ENCODE measurements at places on chromosomes 16 and 17.

DNA sequence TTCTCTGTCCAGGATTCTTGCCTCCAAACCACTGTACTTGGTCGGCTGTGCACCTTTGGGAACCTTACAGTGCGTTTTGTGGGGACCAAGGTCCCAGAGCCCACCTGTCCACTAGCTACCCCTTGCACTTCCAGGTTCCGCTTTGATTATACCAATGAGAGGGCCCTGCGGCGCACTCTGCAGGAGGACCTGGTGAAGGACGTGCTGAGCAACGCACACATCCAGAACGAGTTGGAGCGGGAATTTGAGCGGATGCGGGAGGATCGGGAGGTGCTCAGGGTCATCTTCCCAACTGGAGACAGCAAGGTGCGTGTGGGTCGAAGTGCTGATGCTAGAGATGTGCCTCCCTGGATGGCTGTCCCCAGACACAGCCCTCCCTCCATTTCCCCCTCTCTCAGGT is 18.8 kb downstream of the POLR2A start:
- DNase-seq = no peak

- peak; percentile 52 for DNase-seq
These were observed 29.3 kb downstream of the MXRA7 start for GRCh38 chr17:76681222-76682137.

DNA sequence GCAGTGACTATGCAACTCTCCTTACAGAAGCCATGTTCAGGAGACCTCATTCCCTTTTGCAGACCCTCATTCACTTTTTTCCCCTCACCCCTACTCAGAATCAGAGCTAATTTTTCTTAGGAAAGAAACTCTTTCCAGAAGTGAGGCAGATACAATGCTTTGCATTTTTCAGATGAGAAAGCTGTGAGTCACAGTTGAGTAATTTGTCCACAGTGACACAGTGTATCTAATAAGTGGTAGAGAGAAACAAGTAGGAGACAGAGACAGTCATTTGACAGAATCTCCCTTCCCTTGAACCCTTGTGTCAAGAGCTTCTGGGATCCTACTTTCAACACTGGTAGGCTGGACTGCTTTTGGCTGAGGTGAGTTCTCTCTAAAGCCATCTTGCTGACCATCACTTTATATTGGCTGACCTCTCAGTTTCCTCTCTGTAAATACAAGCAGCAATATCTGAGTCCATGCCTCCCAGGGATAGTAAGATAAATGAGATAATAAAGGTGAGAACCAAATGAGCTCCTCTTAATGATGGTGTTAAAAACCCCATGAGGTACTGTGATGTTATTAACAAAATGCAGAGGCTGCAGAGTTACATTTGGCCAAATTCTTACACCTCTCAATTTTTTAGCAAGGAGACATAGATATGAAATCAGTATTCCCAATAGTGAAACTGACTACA is 130.8 kb downstream of the CA10 start:
- DNase-seq = no peak

DNA sequence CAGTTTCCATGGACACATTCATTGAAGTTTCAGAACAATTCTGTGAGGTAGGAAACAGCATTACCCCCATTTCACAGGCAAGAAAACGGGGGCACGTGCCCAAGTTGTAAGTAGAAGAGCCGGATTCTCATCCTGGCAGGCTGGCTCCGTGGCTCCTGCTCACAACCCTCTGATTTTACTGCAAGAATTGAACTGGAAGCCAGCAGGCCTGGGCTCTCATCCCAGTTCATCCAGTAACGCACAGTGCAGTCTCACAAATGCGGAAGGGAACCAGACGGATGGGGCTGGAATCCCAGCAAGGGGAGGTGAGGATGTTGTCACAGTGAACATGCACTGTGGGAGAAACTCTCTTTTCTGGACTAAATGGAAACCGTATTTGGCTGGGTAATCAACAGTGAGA is 40.7 kb upstream of the DOC2B start:
- no peak for DNase-seq

DNA sequence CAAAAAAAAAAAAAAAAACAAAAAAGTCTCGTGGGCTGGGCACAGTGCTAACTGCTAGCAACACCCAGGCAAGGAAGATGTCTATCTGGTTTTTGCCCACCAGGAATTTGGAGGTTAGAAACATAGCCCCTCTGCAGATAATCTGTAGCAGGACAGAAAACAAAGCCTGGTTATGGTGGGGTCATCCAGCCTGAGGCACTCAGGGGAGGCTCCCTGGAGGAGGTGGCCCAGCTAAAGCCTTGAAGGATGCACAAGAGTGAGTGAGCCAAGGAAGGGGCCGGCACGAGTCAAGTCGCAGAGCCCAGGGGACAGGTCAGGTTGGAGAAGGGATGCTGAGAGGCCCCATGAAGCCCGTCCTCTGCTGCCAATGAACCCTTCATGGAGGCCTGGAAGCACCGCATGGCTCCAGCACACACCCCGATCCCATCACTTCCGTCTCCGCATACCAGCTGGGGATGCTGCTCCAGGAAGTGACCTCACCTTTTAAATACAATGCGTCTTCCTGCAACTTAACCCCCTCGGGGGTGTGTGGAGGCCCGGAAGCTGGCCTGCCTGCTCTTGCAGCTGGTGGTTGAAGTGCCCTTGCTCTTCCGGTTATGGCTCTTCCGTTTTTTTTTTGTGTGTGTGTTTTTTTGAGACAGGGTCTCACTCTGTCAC is 86.5 kb downstream of the ENGASE start:
- no peak for DNase-seq

Data from NCI-H446 (cell line).